ENCODE measurements at places on chromosomes 1 and 21. TPM values are rescaled to one million over a fixed set of nuclear protein-coding genes. Genes with fewer than 3 reads are reported as not detected.

SYCP1 gene
- not detected for total RNA-seq

KRTAP26-1 gene
- not detected for total RNA-seq

ZYG11A gene
- total RNA-seq = 0.23 TPM

MYOM3 gene
- total RNA-seq = 0.65 TPM

UTS2 gene
- total RNA-seq = not detected

LMX1A gene
- total RNA-seq = not detected
